ENCODE measurements at places on chromosomes 11 and 22.

DNA sequence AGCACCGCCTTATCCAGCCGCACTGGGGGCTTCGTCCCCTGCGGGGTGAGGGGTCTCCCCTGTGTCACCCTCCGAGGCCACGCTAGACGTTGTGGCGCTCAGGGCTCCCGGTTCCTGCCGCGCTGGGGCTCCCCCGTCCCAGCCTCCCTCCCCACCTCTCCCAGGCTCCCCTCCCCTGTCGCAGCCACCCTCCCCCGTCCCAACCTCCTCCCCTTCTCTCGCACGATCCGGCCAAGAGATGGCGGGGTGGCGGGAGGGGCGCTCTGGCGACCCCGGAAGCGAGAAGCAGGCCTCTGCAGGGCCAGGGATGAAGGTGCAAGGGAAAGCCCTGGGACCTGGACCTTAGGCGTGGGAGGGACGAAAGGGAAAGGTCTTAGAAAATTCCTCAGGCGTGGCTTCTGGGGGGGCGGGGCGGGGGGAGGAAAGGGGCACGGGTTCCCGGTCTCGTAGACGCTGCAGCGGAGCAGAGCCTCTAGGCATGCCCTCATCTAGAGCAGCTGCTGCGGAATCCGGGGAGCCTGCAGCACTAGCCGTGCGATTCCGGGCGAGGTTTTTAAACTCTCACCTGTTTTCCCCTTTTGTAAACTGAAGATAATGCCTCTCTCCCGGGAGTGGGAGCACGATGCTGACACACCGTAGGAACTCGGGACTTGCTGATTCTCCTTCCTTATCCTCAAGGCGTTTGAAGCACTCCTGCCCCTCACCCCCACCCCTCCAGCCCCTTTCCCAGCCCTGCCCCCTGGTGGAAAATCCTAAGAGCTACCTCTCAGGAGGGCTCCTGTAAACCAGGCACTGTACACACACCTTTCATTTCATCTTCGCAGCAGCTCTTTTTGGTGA, 14.4 kb downstream of the KCNJ5 start:
- peak; percentile 42 for DNase-seq

GRCh38 chr11:96259134-96259830, 83.7 kb downstream of the MAML2 start:
- no peak for DNase-seq

DNA sequence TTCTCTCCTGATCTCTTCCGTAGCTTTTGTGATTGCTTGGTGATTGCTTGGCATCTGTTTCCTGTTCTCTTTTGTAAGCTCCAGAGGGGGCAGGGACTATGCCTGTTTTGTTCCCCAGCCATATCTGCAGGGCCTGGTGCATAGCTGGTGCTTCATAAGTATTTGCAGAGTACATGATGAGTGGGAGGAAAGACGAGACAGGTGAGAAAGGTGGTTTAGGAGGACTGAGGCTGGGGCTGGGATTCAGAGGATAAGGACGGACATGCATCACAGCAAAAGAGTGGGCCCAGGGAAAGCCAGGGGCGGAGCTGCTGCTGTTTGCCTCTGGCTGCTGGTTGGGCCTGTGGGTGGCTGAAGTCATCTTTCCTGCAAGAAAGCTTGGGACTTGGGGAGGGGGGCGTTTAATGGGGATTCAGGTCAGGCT, 62.4 kb downstream of the DSCAML1 start:
- peak; percentile 36 for DNase-seq

DNA sequence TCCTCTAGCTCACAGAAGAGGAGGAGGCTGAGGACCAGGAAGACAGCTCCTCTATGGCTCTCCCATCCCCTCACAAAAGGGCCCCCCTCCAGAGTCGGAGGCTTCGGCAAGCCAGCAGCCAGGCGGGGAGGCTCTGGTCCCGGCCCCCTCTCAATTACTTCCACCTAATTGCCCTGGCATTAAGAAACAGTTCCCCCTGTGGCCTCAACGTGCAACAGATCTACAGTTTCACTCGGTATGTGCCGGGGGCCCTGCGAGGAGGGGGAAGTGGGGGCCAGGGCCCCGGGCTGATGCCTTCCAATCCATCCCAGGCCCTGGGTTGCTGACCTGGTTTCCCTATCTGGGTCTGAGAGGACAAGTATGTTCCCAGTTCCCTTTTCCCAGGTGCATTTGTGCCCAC, 7.9 kb downstream of the FOXR1 start:
- no peak for DNase-seq

DNA sequence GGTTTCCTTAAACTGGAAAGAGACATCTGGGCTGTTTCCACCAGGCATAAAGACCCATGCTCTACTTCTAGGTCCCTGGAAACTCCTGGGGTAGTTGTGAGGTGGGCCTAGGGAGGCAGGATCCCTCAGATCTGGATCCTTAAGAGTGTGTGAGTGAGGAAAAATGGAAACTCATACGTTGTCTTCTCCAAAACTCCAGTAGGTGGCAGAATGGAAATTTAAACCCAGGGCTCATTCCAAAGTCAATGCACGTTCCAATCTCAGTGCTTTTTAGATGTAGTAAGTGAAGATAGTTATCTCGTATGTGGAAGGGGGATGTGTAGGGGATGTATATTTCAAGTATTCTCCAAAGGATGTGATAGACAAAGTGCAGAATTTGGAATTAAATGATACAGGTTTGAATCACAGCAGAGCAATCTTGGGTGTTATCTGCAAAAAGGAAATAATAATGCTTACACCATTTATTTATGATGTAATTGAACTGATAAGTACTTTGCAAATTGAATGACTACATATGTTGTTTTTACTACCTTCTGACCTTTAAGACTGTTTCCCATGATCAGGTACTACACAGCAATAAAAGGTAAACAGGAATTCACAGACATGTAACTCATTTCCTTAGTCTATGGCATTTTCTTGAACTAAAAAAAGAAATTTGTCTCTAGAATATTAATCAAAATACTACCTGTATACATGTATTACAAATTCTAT, 13.1 kb upstream of the MMP1 start:
- DNase-seq, result no peak

- DNase-seq, result peak; percentile 14
Measured at GRCh38 chr22:35684270-35684700, 33.4 kb upstream of the APOL5 start.

- DNase-seq, result no peak
Measured at GRCh38 chr22:22753526-22754267, 109.3 kb downstream of the GGTLC2 start.

- no peak for DNase-seq
Measured at GRCh38 chr22:40603088-40603605, 33.4 kb downstream of the MRTFA start.

GRCh38 chr11:122853971-122854446, 15.7 kb downstream of the CRTAM start:
- DNase-seq, result no peak

DNA sequence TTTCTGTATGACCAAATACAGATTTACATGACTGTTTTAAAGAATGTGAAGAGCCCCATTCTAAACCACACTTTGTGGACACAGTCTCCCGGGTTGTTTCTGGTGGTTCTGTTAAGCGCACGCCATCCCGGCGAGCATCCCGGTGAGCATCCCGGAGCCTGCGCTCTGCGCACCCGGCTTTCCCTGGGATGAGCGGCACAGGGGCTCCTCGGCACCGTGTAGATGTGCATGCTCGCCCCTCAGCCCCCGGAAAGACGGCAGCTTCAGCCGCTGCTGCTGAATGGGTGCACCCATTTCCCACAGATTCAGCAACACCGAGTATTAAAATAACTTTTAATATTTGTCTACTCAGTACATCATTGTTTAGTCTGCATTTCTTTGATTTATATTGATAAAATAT, 36.0 kb downstream of the GLB1L2 start:
- no peak for DNase-seq

DNA sequence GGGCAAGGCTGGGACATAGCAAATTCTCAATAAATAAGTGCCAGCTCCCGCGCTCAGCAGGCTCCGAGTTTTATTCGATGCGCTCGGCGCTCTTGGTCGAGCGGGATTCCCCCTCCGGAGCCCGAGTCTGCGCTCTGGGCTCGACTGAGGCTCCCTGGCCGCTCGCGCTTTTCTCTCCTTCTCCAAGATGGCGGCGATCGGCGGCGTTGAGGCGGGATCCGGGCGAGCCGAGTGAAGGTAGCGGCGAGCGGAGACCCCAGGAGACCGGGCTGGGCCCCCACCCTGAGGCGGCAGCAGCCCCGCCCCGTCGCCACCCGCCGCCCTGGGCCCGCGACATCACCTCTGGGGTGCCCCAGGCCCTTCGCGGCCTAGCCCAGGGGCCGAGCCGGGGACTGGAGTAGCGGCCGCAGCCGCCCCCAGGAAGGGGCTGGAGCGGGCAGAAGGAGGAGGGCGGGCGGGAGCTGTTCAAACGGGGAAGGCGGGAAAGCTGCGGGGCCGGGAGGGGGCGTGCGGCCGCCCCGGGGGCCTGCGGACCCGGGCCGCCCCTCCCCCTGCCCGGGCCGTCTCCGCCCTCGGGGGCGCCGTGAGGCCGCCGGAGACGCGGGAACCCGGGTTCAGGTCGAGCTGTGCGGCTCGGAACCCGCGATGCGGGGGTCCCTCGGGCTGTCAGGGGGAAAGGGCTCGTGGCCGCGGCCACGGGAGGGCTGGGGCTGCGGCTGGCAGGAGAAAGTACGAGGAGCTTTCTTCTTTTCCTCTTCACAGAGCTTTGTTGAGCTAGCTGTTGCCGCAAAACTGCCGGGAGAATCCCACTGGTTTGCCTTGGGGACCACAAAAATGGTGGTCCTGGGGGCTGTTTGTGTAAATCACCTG, at the start of gene HMGXB4:
HMGXB4 (plus strand) TSS at position 173 of the 870 bp plus-strand sequence. CDS start 4,898 bp downstream, outside the sequence.
- peak; percentile 80 for DNase-seq

DNA sequence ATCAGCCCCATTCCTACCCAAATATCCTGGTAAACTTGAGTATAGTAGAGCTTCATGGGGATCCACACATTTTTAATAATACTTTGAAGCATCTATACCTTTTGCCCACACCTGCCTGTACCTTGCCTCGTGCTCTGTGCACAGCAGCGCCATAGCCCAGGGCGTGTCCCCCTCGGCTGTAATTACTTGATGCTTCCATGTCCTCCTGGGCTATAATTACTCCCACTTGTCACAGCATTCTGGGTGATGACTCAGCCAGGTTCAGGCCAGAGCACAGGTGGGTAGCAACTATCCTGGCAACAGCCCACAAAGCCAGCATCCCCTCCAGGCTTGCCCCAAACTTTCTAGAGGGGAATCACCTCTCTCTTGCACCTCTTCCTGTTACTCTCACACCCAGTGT, 23.7 kb upstream of the SLC36A4 start:
- DNase-seq, result no peak

DNA sequence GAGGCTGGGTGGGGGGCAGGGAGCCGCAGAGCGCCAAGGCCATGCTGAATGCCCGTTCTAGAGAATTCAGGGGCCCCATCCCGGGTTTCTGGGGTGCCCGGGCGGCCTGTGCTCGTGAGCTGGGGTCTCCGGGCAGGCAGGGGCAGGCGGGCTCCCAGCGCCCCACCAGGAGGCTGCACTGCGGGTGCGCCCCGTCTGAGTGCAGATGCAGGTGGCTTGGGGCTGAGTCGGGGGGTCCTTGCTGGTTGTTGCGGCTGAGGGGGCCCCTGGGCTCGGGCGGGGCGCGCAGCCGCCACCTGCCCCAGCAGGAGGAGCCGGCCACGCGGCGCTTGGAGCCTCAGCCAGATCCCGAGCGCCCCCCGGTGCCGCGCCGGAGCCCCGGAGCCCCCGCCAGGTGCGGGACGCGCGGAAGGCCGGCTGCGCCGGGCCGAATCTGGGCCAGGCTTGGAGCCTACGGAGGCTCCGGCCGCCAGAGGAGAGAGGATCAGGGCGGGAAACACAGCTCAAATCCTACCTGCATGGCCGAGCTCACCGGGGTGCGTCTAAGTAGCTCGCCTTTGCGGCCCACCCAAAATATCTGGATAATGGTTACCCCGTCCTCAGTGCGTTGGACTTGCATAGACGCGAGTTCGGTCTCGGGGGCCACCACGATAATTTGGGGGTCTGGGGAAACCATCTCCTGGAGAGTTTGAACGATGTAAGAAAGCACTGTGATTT, 590 bp upstream of the IGF2 start:
- no peak for DNase-seq

DNA sequence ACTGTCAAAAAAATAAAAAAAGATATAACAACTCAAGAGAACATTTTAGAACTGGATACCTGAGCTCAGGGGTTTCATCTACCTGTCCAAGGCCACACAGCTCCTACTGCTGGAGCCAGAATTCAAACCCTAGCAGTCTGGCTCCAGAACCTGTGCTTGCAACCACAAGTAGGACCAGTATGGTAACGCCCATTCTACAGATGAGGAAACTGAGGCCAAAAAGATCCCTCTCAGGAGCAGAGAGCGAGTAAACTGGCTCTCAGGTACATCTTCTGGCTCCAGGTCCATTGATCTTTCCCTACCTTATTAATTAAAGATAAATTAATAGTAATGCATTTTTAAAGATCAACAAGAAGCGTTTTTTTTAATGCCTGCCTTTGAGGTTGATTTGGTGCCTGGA, 19.2 kb downstream of the P2RX3 start:
- DNase-seq, result no peak

DNA sequence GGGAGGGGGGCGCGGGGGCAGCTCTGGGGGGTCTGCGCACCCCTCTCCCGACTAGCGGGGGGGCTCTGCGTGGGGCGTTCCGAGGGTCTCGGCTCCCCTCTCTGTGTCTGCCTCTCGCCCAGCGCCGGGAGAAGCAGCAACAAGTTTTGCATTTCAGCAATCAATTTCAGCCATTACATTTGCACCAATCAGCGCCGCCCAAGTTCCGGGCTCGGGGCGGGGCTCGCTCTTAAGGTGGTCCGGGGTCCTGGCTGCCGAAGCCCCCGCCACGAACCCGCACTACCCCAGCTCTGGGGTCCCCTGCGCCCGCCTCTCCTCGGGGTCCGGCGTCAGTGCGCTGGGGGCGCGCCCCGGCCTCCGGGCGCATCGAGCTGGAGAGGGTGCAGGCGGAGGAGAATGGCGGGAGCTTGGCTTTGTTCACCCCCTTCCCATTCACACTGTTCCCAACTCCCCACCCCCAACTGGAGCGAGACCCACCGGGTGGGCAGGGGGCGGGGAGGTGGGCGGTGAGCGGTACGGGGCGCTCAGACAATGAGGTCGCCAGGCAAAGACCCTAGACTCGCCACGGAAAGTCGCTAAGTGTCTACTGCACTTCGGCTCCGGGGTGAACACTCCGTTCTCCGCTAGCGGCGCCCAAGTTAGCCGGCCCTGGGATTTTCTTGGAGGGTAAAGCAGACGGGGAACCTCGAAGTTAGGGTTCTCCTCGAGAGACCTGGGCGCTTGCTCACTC, at the start of gene MN1:
MN1 (minus strand) TSS at position 141 of the 730 bp plus-strand sequence. CDS start 1,213 bp downstream, outside the sequence.
- DNase-seq, result peak; percentile 81

DNA sequence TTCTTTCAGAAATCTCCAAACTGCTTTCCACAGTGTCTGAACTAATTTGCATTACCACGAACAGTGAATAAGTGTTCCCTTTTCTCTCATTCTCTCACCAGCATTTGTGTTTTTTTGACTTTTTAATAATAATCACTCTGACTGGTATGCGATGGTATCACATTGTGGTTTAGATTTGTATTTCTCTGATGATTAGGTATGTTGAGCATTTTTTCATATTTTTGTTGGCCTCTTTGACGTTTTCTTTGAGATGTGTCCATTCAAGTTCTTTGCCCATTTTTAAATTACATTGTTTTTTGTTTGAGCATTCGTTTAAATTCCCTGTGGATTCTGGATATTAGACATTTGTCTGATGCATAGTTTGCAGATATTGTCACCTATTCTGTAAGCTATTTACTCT, 1639.6 kb upstream of the TENM4 start:
- DNase-seq, result no peak

- DNase-seq, result no peak
Measured at GRCh38 chr22:46650078-46650810, 30.1 kb downstream of the GRAMD4 start.

- no peak for DNase-seq
Measured at GRCh38 chr11:10984742-10985141, 126.9 kb upstream of the ZBED5 start.

- no peak for DNase-seq
Measured at GRCh38 chr11:110720431-110721275, 8.4 kb upstream of the ARHGAP20 start.

- DNase-seq, result peak; percentile 49
Measured at GRCh38 chr11:119374632-119375336, 6.7 kb downstream of the USP2 start.

All from nucleus accumbens (tissue), 56 donors.